Colonic mucosa (tissue), 4 donors: ENCODE measurements at places on chromosomes 5 and 9. TPM values are rescaled to one million over a fixed set of nuclear protein-coding genes. Genes with fewer than 3 reads are reported as not detected.

- no peak for DNase-seq
Measured at GRCh38 chr5:179194941-179195381, 134.8 kb downstream of the ZNF354C start.

DNA sequence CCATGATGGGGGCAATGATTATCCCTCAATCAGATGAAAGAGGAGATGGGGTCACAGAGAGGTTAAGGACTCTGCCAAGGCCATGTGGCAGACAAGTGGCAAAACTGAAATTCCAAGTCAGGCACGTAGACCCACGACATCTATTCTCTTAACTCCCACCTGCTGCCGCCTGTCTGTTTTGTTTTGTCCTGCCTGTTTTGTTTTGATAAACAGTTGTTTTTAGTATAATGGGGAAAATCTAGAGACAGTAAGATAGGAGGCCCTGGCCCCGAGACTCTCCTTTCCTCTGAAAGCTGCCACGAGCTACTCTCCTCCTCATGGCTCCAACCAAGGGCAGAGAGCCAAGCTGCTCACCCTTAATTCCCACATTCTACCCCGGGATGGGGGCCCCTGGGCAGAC is 4.9 kb downstream of the FSTL4 start:
- DNase-seq: no peak

GRCh38 chr5:164435576-164435975 is 930.2 kb downstream of the MAT2B start:
- no peak for DNase-seq

GRCh38 chr5:116002116-116002906 is 30.0 kb upstream of the ARL14EPL start:
- no peak for DNase-seq

The MYO10 gene
- total RNA-seq: 61.9 TPM

The SV2C gene
- total RNA-seq: 0.35 TPM

The TRIM7 gene
- 6.8 TPM for total RNA-seq
